ENCODE measurements at places on chromosomes 13 and 19.
A peak's percentile ranks its signal among the peaks of the same experiment; 100 is the strongest.

DNA sequence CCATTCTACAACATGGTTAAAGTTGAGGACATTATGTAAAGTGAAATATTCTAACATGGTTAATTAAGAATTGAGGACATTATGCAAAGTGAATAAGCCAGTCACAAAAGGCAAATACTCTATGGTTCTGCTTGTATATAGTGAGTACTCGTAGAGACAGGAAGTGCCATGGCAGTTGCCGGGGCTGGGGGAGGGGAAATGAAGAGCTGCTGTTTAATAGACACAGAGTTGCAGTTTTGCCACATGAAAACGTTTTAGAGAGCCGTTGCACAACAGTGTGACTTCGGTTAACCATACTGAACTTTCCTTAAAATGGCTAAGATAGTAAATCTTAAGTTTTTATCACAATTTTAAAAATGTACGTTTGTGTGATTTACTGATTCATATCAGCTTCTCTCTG is 176.9 kb downstream of the SHISA2 start:
- DNase-seq = peak; percentile 16

- DNase-seq = no peak
These were observed 9.9 kb downstream of the LMTK3 start for GRCh38 chr19:48501494-48502349.

DNA sequence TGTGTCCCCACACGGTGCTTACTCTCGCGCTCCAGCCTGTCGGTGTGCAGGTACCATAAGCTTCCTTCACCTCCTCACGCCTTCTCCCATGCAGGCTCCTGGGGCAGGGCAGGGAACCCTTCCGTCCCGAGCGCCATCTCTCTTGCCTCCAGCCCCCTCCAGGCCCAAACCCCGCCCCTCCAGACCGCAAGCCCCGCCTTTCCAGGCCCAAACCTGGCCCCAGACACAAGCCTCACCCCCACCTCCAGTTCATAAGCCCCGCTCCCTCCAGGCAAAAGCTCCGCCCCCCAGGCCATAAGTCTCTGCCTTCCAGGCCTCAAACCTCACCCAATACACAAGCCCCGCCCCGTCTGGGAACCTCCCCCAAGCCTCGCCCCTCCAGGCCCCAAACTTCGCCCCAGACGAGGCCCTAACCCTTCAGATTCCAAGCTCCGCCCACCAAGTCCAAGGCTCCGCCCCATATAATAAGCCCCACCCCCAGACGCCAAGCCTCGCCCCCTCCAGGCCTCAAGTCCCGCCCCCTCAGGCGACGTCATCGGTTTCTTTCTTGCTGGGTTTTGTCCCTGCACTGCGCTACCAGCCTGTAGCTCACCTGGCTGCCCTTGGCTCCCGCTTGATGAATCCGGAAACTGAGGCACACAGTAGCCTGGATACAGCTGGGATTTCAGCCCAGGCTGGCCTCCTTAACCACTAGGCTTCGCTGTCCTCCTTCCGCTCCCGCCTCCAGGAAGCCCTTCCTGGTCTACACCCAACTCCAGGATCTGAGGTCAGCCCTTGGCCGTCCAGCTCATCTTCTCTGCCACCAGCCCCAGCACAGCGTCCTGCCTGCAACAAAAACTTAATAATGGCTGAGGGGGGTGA is 16.1 kb downstream of the MKNK2 start:
- no peak for DNase-seq

DNA sequence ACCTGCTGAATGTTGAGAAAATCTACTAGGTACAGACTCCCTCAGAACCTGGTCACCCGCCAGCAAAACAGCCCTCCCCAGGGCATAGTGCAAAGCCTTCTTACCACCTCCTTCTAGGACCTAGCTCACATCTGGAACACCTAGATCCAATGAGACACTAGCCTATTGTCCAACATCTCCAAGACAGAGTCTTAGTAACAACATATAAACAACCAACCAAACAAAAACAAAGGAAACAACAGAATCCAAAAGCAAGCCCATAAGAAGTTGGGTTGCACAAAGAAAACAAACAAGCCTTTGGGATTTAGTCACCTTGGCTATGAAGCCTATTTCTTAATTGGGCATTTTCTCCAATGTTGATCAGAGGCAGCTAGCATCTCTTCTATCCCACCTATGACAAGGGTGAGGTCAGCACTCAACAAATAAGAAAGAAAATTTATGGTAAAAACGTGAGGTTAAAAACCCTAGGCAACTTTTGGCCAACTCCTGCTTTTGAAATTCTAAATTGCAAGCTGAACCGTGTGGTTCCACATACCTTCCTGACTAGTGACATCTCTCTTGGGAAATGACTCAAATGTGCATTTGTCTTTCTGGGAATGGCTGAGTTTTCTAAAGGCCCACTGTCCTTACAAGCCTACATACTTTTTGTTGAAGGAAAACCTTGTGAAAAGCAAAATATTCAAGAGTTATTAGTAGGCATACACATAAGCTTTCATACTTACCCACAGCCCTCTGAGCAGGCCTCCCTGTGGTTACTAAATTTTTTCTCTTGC is 66.7 kb downstream of the FAM216B start:
- no peak for DNase-seq

- no peak for DNase-seq
These were observed 11.8 kb downstream of the TUBGCP3 start for GRCh38 chr13:112576191-112576590.
